ENCODE measurements at places on chromosomes 12 and 14.

DNA sequence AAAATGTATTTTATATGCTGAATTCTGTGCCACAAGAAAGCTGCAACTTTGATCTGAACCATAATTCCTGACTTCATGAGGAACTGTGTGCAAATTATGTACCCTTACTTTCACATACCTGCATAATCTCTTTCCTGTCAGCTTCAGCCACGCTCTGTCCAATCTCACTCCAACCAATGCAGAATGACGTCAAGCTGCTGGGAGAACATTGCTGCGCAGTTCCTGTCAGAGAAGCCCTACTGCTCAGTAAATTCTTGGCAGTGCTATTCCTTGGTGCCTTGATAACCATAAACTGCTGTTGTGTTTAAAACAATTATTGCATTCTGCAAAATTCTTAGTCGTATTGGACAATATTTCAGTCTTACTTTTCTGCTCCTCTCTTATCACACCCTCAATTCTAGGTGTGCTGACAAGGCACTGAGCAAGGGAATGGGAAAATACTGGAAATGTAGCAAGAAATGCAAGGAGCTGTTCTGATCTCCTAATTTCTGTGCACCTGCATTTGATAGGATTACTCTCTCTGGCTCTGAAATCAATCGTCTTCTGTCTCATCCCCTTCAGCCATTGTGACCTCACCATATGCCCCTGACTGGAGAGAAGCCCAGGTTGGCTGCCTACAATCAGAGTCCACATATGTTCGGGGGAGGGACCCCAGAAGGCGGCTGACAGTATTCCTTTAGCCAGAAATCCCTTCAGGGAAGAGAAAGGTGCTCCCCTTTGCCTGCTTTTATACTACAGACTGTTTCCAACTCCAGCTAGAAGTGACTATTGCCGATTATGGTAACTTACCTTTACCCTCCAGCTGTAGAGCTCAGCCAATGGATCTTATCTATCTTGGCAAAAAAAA lies 274.9 kb upstream of the NOVA1 start:
- H3K4me1 ChIP-seq = no peaks in the 10 kb centered on the region
- H3K27me3 ChIP-seq = peaks cover 26% of the 10 kb centered on the region
- peak; percentile 16 for DNase-seq
- H3K4me3 ChIP-seq = no peak overlapping the region
- H3K27ac ChIP-seq = no peak overlapping the region

DNA sequence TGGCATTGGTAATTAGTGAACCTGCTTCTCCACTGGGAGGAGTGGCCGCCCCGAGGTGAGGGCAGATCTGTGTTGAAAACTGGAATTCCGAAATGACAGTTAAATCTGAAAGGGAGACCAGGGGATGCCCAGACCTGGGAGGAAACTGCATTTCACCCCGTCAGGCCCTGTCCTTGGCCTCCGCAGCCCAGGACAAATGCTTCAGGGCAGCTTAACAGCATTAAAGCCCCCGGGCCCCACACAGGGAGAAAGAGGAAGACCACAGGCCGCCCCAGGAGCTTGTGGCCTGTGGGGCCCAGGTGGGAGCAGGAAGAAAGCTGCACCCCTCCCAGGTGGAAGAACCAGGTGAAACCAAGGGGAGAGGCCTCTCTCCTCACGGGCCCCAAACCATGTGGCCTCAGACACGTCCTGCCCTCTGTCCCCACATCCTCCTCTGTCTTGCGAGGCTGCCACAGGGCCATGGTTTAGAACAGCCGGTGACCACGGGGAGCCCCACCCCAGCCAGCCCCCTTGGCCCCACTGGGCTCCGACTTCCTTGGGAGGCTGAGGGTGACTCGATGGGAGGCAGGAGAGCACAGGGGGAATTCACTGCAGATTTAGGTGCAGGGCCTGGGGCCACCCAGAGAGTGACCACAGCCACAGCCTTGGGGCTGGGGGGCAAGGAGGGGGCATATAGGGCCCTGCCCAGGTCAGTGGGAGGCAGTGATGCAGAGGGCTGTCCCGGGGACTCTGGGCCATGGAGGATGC lies 265.4 kb downstream of the ADGRD1 start:
- no peak overlapping the region for H3K4me3 ChIP-seq
- DNase-seq = no peak
- no peaks in the 10 kb centered on the region for H3K4me1 ChIP-seq

GRCh38 chr14:23286902-23287479 lies 1.1 kb upstream of the HOMEZ start:
- H3K4me3 ChIP-seq = peak overlapping the region; percentile 91
- H3K27ac ChIP-seq = peak overlapping the region; percentile 58
- no peaks in the 10 kb centered on the region for H3K36me3 ChIP-seq
- peaks cover 5% of the 10 kb centered on the region for H3K27me3 ChIP-seq
- no peak for DNase-seq
- H3K4me1 ChIP-seq = peaks cover 16% of the 10 kb centered on the region

- H3K36me3 ChIP-seq = no peaks in the 10 kb centered on the region
- DNase-seq = no peak
- no peak overlapping the region for H3K4me3 ChIP-seq
- H3K27me3 ChIP-seq = no peaks in the 10 kb centered on the region
Measured at GRCh38 chr12:91331371-91331770, 148.8 kb upstream of the DCN start.

GRCh38 chr12:68222326-68222725 lies 3.3 kb downstream of the IL26 start:
- H3K27me3 ChIP-seq = no peaks in the 10 kb centered on the region
- no peak for DNase-seq
- H3K36me3 ChIP-seq = no peaks in the 10 kb centered on the region
- H3K4me1 ChIP-seq = peaks cover 16% of the 10 kb centered on the region
- no peak overlapping the region for H3K27ac ChIP-seq

Measured in astrocyte (in vitro differentiated cells and primary cell).